ENCODE measurements at places on chromosomes 3 and 15.

- no peak for DNase-seq
These were observed 10.8 kb downstream of the PDHB start for GRCh38 chr3:58422756-58423325.

GRCh38 chr3:31240874-31241273 lies 291.9 kb upstream of the STT3B start:
- DNase-seq, result no peak

DNA sequence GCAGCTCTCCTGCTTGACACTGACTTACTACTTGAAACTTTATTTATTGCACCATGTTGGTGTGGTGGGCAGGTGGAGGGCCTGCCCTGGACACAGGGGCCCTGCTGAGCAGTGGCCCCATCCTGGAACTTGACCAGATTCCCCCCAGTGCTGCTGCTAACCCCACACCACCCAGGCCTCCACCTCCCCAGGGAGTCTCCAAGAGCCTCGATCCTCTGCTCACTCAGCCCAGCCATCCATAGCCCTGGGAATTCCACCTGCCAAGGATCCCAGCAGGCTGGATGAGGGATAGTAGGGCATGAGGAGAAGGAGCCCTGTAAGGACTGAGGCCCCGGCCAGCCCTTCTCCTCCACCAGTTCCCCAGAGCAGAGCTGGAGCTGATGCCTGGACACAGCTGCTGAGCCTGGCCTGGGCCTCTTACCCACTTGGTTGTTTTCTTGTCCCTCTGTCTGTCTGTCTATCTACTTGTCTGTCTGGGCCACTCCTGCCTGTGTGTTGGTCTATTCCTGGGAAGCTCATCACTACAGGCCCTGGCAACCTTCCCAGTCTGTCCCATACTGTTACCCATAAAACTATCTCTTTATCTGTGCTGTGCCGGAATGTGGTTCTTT lies 2.8 kb downstream of the CHAC1 start:
- no peak for DNase-seq

DNA sequence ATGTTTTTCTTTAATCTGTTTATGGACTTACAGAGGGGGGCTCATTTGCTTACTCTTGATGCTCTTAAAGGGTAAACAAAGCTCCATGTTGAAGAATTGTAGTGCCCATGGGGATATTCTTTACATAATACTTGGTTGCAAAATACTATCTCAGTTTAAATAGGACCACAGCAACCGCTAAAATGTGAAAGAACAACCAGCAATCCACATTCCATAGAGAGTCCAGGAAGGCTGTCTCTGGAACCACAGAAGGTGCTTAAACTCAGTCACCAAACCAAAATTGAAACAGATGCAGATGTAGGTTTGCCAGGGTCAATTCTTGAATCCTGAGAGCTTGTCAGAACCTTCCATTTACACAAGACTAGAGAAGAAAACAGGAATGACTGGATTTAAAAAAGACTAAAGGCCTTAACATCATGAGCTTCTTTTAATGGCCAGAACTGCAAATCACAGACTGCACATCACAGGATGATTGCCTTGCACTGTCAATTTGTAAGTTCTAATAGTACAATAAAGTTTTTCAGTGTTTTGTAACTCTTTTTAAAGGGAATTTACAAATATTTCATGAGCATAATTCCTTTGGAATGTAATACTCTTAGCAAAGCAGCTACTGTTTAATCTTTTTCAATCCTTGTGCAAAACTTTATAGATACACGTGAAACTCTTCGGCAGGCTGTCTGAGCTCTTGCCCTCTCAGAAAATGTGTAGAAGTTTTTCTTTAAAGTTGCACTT lies 661.6 kb downstream of the SI start:
- DNase-seq, result no peak

DNA sequence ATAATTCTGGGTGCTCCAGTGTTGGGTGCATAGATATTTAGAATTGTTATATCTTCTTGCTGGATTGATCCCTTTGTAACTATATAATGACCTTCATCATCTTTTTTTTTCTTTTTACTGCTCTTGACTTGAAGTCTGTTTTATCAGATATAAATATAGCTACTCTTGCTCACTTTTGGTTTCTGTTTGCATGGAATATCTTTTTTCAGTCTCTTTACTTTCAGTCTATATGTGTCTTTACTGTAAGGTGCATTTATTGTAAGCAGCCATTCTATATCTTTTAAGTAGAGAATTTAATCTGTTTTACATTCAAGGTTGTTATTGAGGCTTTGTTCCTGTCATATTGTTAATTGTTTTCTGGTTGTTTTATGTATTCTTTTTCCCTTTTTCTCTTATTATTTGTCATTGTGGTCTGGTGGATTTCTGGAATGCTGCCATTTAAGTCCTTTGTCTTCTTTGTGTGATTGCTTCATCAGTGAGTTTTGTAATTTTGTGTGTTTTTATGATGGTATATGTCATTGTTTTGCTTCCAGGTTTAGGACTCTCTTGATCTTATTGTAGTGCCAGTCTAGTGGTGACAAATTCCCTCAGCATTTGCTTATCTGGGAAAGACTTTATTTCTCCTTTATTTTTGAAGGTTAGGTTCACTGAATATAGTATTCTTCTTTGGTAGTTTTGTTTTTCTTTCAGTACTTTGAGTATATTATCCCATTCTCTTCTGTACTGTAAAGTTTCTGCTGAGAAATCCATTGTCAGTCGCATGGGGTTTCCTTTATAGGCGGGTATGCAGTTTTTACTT lies 8.3 kb upstream of the PRR23C start:
- no peak for DNase-seq

- no peak for DNase-seq
These were observed 491.1 kb downstream of the AGBL1 start for GRCh38 chr15:86570738-86571137.

GRCh38 chr15:88655800-88656488 lies 17.1 kb downstream of the ISG20 start:
- DNase-seq, result no peak

DNA sequence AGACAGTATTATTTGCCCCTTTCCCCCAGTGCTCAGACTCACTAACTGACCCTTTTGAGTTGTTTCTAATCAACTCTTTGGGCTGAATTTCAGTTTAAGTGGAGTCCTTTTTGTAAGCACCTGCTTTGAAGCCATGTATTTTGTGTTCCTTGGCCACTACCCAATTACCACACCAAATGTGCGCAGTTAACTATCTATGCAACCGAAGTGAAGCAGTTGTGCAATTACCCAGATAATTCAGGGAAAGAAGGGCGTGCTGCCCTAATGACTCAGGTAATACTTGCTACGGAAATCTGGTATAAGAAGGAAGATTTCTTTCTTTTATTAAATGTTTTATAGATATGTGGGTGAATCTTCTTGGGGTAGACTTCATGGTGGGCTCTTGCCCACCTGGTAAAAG lies 371.9 kb upstream of the TBL1XR1 start:
- no peak for DNase-seq

Data from cortex of kidney (tissue), 1 donor.